ENCODE measurements at places on chromosomes 2 and 18. TPM values are rescaled to one million over a fixed set of nuclear protein-coding genes. Genes with fewer than 3 reads are reported as not detected.

The TSPYL6 gene
- not detected for total RNA-seq

The TXNDC2 gene
- 0.34 TPM for total RNA-seq

The SCN9A gene
- total RNA-seq, result 0.15 TPM

The CXCR2 gene
- total RNA-seq, result not detected

The GCFC2 gene
- 16.9 TPM for total RNA-seq

The FBXO41 gene
- total RNA-seq, result 5.4 TPM

The CYRIA gene
- total RNA-seq, result 0.30 TPM

The IGFBP5 gene
- total RNA-seq, result 0.08 TPM

The TNFRSF11A gene
- total RNA-seq, result 0.16 TPM

The SIX3 gene
- not detected for total RNA-seq

The UGT1A10 gene
- not detected for total RNA-seq

The STAMBP gene
- total RNA-seq, result 64.4 TPM

The ACTR1B gene
- 53.5 TPM for total RNA-seq

The PRKAG3 gene
- total RNA-seq, result not detected

The SCG2 gene
- not detected for total RNA-seq

The GBX2 gene
- 1.3 TPM for total RNA-seq

All from hair follicular keratinocyte (primary cell).